ENCODE measurements at places on chromosomes 7 and 10.

GRCh38 chr7:130461272-130461671 lies 20.5 kb upstream of the CEP41 start:
- no peak for DNase-seq

GRCh38 chr7:130940907-130941306 lies 206.9 kb upstream of the KLF14 start:
- DNase-seq = no peak

DNA sequence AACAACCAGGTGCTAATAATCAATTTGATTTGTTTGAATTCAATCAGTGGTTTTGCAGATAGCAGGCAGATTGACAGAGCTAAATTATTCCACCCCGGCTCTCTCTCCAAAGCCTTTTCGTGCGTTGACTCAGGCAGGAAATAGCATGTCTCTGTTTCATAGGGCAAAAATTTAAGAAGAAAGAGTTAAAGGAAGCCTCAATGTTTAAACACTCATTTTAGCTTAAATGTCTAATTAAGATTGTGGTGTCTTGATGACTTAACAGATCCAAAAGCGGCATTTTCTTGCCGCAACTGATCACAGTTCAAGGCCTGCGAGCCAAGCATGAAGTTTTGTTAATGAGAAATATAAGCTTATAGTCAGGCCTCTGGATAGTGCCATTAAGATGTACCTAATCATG lies 1051.1 kb upstream of the AUTS2 start:
- DNase-seq = no peak

DNA sequence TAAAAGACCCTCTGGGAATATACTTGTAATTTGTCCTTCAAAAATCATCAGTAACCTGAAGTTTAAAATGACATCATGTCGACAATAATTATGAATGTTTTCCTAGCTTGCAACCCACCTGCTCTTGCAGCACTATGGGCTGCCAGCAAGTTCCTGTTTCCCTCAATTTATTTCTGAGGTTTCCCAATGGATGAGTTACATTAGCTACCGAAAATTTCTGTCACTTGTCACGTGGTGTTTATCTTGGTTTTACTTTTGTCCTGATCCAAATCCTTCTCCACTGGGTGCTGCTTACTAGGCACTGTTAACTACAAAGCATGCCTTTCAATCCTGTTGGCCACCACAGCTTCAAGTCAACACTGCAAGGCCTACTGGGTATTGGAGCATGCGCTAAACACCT lies 31.5 kb downstream of the GIMAP8 start:
- DNase-seq = no peak

All from stimulated activated CD4-positive, alpha-beta T cell treated with anti-CD3 and anti-CD28 coated beads, Interleukin-4, amount 100 ng/mL, for 48 hours (primary cell).